ENCODE measurements at places on chromosomes 2 and 18.

DNA sequence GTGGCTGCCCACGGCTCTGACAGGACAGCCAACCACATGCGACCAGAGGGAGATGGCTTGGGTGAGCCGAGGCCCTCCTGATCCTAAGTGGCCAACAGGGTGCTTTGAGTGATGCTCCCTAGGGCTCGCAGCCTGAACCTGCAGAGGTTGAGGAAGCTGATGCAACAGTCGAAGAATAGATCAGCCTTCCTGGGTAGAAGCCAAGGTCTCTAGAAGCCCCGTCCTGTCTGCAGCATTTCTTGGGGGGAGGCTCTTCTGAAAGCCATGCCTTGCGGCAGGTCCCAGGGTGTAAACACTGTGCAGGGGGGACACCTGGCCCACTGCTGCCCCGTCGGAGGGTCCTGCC lies 136.4 kb downstream of the HDAC4 start:
- DNase-seq = no peak

DNA sequence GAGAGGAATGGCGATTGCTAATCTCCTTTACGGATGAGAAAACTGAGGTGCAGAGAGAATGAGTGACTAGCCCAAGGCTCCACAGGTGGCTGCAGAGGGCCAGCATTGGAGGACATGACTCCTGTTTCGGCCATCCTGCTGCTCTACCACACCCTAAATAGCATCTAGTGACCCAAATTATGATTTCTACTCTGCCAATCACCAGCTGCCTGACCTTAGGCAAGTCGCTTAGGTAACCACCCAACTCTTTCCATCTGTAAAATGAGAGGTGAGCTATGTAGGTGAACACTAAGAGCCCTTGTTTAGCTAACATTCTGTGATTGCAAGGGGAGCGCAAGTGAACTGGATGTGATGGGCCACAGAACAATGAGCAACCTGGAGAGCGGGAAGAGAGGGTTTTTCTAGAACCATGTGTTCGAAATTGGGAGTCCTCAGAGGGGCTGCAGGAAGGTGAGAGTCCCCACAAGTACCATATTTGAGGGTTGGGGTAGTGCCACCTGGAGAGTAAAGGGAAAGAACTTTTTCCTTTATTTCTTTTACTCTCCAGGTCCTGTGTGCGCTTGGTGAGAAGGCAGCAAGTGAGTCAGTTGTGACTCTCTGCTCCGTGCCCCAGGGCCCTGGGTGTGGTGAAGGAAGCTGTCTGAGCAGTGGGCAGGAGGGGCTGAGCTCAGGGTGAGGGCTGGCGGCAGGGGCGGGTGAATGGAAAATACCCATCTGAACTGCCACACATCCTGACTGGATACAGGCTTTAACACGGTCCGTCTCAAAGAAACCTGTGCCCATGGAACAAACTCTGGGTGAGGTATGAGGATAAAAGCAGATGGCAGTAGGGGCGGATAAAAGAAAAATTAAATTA lies 2.4 kb downstream of the CYP27C1 start:
- no peak for DNase-seq

GRCh38 chr2:12759248-12759647 lies 42.5 kb downstream of the TRIB2 start:
- no peak for DNase-seq

DNA sequence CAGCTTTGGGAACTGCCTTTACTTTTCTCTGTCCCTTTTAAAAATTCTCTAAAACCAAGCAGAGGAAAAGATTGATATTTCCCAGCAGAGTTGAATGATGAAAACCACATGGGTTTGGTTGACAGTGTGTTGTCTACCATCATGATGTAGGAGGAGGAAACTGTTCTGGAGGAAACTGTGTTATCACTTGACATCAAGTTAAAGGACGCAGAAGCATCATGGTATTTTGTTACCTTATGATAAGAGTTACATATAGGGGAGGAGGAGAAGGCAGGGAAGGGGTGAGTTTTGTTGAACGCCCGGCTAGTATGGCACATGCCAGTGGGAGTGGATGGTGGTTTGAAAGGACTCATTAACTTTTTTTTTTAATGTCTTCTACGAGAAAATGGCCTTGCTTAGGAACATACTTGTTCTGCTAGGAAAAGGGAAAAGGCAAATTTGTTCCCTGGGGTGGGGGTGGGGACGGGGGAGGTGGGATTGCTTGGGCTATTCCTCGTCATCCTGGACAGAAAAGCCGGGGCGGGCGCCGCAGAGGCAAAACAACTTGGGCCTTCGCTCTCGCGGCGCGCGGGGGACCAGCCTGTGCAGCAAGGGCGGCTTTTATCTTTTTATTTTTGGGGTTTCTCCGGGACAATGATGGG lies 766 bp downstream of the TMEM17 start:
- DNase-seq = no peak

DNA sequence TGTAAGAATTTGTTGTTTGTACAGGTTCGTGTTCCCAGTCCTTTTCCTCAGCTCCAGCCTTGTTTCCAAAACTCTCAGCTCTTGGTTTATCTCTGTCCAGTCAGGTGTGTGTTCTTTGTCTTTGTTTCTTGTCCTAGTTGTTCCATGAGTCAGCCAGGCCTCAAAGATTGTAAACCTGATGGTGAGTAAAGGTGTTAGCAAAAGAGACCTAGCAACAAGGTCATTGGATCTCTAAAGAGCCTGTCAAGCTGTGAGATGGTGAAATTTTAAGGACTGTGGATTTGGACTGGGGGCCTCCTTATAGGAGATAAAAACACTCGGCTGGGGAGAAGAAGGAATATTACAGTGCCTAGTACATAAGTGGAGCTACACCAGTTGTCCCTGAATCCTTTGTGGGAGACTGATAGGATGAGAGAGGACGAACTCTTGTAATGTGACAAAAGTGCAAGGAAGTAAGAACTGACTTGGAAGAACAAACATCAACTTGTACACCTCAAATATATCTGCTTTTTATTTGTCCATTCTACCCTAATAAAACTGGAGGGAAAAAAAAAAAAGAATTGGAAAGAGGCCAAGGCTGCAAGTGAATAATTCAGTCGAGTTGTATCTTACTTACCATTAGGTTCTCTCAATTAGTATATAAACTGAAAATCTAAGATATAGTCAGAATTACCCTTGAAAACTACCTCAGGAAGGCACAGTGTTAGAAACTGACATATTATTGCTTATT lies 37.2 kb downstream of the ITGA6 start:
- DNase-seq = no peak

- no peak for DNase-seq
Observed at GRCh38 chr2:236782938-236783337, 213.3 kb downstream of the ACKR3 start.
